NCI-H1694 (cell line): ENCODE measurements at places on chromosomes 12 and 14.

- DNase-seq = no peak
Measured at GRCh38 chr12:78284417-78284816, 453.7 kb downstream of the NAV3 start.

GRCh38 chr12:117080661-117081144 lies 18.5 kb downstream of the TESC start:
- DNase-seq = no peak

DNA sequence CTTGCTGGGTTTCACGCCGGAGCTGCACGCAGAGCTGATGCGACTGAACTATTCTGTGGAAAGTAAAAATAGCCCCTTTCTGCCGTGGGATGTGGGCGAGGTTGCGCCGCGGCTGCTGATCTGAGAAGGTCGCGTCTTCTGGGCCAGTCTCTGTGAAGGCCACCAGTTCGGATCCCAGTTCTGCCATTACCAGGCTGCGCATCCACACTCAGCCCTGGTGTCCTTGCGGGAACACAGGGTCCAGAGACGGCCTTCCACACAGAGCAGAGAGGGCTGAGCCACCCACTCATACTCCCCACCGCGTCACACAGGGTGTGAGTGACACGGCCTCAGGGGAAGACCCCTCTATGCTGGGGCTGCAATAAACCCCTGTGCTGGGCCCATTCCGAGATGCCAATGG lies 13.9 kb downstream of the GALNT9 start:
- no peak for DNase-seq

DNA sequence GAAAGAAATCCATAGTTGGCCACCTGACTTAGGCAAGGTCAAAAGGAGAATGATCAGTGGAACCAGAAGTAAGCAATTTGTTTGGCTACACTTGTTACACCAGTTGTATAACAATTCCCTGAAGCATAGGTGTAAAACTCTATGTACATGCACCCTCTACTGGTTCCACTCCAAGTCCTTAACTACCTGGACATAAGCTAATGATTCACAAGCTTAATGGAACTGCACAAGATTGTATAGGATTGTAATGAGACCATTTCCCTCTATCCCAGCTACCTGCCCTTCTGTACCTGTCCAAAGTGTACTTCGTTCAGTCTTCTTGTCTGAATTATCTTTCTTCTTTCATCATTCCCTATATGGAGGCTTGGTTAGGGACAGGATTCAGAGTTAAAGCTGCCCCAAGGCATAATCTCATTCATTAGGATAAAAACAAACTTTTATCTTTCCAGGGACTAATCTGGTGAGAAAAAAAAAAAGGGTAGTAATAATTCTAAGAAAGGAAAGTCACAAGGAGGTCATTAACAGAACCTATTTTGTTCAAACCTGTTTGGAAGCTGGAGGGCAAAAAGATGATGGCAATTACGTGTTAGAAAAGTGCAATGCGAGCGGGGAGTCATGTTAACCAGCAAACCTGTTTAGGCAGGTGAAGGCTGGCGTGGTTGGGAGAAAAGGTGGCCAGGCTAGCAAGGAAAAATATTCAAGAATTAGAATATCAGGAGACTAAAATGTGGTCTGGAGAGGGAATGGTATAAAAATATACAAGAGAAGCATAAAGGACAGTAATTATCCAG lies 2.8 kb upstream of the TMEM52B start:
- DNase-seq = no peak

DNA sequence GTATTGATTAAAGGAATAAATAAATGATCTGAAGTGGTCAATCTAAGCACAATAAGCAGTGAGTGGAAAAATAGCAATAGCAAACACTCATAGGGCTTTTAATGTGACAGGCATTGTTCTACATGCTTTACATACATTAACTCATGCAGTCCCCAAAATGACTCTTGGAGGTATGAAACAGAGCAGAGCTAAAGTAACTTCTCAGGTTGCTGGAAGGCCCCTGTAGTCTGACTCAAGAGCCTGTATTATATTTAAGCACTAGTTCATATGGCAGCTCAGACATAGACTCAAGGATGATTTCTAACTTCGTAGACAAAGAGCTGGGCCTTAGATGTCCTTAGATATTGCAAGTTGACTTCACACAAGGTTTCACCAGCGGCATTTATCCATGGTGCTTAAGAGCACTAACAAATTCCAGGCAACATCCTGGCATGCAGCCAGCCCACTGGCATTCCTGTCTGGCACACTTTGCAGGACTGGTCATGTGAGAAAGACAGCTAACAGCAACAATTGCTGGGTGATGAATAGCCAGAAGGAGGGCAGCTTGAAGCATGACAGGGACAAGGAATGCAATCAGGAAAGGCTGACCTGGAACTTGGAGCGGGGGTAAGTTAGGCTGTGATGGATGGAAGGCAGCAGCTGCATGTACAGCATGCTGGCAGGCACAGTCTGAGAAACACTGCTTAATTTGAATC lies 22.9 kb upstream of the KTN1 start:
- DNase-seq = peak; percentile 41

- DNase-seq = no peak
Measured at GRCh38 chr12:124784871-124785572, 78.6 kb downstream of the SCARB1 start.

DNA sequence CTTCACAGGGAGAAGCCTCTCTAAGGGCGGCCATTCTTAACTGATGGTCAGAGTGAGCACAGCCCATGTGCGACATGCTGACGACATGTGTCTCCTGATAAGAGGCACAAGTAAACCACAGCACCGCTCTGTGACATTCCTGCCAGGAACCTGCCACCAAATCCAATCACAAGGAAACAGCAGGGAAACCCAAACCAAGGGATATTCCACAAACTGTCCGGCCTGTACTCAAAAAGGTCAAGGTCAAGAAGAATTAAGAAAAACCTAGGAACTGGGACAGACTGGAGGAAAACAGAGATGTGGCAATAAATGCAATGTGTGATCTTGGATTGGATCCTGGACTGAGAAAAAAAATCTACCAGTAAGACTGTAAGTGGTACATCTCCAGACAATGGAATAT lies 91.9 kb downstream of the SYNE3 start:
- DNase-seq = no peak

DNA sequence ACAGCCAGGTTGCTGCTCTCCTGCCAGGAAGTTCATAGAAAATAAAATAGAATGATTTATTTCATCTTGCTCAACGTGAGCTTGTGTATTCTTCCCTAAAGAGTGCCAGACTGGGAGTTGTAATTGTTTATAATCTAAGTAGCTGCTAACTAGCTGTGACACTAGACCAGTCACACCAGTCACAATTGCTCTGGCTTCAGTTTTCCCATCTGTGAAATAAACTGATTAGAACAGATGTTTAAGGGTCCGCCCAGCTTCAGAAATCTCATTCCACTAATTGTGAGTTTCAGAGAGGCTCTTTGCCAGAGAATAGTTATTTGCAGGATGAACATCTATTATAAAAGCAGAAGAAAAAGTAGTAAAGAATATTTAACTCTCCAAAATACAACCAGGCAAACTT lies 55.6 kb upstream of the ZDHHC17 start:
- DNase-seq = no peak

GRCh38 chr14:79781882-79782281 lies 429.4 kb downstream of the DIO2 start:
- DNase-seq = no peak

- no peak for DNase-seq
Measured at GRCh38 chr12:50772877-50773276, 9.0 kb downstream of the ATF1 start.

- no peak for DNase-seq
Measured at GRCh38 chr12:19203013-19203412, 73.5 kb downstream of the PLEKHA5 start.

DNA sequence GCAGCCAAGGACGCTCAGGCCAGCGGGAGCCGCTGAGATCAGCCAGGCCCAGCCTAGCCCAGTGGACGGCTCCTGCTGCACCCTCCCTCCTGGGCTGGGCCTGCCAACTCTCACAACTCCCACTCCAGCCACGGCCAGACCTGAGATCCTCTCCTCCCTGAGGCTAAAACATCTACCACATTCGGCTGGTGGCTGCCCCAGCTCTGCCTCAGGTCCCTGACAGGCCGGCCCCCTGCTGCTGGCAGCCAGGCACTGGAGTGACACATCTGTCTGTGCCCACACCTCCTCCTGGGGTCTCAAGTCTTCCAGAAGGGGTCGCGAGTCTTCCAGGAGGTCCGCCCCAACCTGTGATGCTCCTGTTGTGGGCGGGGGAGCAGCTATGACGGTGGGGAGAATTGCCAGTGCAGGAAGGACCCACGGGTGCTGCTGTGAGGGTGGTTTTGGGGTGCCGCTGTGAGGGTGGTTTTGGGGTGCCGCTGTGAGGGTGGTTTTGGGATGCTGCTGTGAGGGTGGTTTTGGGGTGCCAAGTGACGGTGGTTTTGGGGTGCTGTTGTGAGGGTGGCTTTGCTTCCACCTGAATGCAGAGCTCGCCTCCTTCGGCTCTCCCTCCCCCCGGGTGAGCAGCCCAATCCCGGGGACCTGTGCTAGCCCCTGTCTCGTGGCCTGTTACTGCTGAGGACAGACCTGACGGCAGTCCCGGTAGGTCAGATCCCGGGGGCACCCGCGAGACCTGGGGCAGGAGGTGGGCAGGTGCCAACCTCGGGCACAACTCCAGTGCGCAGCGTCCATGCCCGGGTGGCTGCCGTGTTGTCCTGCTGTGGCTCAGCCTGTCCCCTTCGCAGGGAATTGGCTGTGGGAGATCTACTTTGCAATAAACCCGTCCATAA lies 27.5 kb upstream of the C14orf180 start:
- DNase-seq = no peak

DNA sequence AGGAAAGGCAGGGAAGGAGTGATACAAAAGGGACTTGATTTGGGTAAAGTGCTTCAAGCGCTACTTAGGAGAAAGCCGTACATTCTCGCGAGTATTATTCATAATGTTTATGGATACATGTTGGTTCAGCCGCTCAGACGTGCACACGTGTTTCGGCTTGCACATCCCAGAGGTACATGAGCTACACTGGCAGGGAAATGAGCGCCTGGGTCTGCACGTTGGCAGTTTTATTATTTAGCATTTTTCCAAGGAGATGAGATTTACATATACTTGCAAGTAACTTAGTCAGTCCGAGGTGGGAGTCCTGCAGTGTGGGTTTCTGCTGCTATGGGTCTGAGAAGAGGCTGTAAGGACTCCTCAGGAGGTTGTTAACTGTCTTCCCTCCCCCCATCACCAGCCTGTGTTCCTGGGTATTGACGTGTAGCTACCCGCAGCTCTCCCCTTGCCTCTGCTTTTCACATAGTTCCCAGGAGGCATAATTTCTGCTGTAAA lies 1.5 kb downstream of the PRKCH start:
- no peak for DNase-seq

DNA sequence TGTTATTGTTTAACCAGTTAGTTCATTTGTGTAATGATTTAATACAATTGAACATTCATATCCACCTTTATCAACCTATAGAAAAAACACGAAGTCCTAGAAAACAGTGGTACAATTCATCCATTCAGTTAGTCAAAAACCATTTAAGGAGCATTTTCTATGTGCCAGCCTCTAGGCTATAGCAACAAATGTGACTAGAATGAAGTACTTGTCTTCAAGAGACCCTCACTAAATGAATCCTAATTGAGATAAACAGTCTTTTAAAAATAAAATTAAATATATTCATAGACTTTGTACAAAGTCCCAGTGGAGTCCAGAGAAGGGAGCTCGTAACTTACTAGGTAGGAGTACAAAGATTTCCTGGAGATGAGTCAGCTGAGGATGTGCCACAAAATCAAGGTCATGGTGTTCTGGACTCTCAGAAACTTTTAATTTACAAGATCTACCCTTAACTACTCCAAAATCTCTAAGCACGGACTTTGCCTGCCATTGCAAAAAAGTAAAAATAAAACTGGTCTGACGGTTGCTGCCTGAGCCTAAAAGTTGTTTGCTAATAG lies 430.7 kb upstream of the DCN start:
- DNase-seq = no peak

GRCh38 chr12:116959198-116959460 lies 48.4 kb downstream of the FBXW8 start:
- DNase-seq = no peak

DNA sequence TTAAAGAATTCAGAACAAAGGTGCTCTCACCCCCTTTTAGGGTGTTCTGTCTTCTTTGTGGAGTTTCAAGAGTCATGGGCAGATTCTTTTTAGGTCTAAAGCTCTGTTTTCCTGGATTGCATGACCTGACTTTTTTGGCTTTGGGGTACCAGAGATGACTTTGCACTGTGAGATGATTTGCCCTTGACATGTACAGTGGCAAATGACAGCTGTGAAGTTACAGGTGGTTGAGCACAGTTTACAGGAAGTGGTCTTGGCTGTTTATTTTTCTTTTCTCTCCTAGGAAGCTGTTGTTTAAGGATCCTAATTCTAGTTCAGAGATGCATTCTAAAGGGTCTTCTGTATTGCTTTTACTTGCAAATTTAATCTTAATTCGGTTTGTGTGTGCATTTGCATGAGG lies 83.8 kb upstream of the METAP2 start:
- DNase-seq = no peak

- DNase-seq = no peak
Measured at GRCh38 chr12:38931461-38931860, 26.1 kb upstream of the CPNE8 start.

DNA sequence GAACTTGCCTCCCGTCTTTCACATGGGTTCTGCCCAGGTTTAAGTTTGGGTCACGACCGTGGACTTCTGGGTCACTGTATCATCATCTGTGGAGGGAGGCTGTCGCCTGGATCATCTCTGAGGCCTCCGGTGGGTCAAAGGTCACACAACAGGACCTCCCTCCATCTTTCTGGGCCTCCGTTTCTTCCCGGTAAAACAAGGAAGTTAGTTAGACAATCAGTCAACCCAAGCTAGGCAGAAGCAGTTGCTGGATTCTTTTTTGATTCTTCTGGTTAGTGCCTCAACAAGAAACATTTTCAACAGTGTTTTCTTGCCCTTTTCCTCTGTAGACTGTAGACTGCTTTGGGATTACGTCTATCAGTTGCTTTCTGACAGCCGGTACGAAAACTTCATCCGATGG lies 186.6 kb upstream of the BCL2L14 start:
- DNase-seq = no peak

DNA sequence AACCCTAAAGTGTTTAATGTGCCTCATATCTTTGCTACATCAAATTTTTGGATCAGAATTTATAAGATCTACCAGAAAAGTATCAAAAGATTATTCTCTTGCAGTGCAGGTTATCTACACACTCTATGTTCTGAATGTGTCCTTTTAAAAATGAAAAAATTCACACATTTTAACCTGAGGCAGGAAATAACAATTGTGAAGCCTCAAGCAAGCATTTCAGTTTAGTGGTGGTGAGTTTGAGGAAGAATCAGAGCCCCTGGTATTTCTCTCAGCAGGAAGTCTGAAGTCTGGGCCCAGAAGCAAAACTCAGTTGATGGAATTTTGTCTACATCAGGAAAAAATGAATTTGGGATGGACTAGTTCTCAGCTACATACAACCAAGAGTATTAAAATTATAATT lies 137.0 kb upstream of the PZP start:
- DNase-seq = no peak

DNA sequence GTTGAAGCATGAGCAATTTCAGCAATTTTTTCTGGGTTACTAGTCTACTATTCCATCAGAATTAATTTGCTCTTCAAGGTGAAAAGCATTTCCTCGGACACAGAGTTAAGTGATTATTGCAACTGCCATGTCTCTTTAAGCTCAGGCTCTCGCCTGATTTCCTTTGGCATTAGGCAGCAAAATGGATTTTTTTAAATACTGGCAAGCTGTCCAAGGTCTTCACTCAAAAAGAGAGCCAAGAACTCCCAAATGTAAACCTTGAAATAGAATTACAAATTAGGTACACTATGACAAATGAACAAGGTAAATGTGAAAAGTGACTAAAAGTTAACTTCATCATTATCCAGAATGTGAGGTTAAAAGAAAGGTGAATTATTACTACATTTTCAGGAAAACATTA lies 111.9 kb downstream of the GARIN6 start:
- DNase-seq = no peak

- DNase-seq = no peak
Measured at GRCh38 chr12:85278598-85279448, 1.2 kb upstream of the ALX1 start.
